ENCODE measurements at places on chromosomes 2 and 18.

DNA sequence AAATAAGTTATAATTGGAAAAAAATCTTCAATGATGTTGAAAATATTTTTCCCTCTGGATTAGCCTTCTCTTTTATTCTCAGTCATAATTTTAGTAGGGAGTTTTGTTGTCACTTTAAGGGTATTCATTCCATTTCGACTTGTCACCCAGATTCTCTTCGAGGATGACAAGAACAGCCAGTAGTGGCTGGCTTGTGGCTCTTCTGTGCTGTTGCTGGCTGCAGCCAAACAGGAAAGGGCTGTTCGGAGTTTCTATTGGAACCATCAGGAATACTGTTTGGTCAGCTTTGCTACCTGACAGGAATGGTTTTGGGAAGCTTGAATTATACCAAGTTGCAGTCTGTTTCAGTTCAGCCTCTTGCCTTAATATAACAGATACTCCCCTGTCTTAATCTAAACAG, 41.6 kb downstream of the MGAT5 start:
- no peak overlapping the region for H3K4me3 ChIP-seq
- peaks cover 2% of the 10 kb centered on the region for H3K4me1 ChIP-seq
- H3K36me3 ChIP-seq: no peaks in the 10 kb centered on the region
- DNase-seq: no peak
- H3K27me3 ChIP-seq: no peaks in the 10 kb centered on the region
- no peak overlapping the region for H3K27ac ChIP-seq

DNA sequence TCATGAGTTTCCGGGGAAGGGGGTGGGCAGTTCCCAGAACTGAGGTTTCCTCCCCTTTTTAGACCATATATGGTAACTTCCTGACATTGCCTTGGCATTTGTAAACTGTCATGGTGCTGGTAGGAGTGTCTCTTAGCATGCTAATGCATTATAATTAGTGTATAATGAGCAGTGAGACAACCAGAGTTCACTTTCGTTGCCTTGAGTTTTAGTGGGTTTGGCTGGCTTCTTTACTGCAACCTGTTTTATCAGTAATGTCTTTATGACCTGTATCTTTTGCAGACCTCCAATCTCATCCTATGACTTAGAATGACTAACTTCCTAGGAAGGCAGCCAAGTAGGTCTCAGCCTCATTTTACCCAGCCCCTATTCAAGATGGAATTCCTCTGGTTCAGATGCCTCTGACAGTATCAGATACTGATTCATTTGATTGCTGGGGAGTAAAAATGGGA, 447.3 kb downstream of the XIRP2 start:
- H3K27me3 ChIP-seq: no peaks in the 10 kb centered on the region
- no peak overlapping the region for H3K27ac ChIP-seq
- no peak overlapping the region for H3K4me3 ChIP-seq
- no peaks in the 10 kb centered on the region for H3K36me3 ChIP-seq
- DNase-seq: no peak

GRCh38 chr18:57185434-57185833, 38.5 kb downstream of the BOD1L2 start:
- DNase-seq: no peak
- no peaks in the 10 kb centered on the region for H3K27me3 ChIP-seq
- H3K36me3 ChIP-seq: no peaks in the 10 kb centered on the region
- H3K4me3 ChIP-seq: no peak overlapping the region
- no peaks in the 10 kb centered on the region for H3K4me1 ChIP-seq

- H3K36me3 ChIP-seq: peaks cover 5% of the 10 kb centered on the region
- H3K27ac ChIP-seq: no peak overlapping the region
- H3K4me1 ChIP-seq: peaks cover 7% of the 10 kb centered on the region
- no peak overlapping the region for H3K4me3 ChIP-seq
Measured at GRCh38 chr2:206031162-206031784, 54.7 kb downstream of the INO80D start.

DNA sequence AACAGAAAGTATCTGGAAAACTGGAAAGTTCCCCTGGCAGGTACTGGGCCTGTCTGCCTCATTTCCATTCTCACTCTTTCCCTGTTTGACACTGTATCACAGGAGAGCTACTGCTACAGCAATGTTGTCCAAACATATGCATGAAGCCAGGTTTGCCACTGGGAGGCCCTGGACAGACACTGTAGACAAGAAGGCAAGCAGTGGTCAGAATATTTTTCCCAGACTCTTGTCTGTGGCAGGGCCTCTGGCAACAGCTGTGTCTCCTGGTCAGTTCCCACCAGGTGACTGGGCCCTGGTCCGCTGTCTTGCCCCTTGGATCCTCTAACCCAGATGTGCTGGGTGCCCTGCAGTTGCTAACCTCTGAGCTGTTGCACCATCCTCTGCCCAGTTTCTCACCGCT, 178.9 kb upstream of the FANCL start:
- H3K27me3 ChIP-seq: no peaks in the 10 kb centered on the region
- H3K4me1 ChIP-seq: no peaks in the 10 kb centered on the region
- no peak overlapping the region for H3K4me3 ChIP-seq

DNA sequence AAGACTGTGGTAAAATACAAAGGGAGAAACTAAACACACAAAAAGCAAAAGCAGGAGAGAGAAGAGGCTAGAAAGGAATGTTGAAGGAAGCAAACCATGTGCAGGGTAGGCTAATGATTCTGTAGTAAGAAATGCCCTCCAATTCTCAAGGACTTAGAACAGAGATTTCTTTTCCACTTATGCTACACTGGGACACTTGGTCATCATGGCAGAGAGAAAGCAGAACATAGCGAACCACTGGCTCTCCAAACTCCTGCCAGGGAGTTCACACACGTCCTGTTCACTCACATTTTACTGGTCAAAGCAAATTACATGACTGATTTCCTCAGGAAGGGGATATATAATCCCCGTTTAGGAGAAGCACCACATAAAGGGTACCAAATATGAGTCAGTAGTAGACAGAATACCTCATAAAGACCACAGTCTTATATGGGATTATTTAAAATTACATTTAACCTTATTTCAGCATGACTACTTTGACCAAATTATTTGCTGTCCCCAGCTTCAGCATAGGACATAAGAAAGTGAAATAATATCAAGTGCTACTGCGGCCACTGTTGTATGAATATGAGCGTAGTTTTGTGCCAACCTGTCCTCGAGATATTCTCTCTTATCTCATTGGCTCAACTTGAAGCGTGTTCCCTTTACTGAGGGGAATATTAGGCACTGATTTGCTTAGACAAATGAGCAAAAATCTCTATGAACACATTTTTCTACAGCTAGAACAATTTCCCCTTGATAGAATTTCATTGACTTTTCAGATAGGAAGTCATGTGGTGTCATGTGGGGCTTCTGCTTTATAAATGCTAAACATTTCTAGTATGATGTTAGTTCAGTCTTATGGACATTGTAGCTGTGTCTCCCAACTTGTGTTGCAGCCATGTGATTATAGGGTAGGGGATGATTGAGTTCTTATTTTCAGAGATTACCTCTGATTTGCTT, 81.7 kb downstream of the FAM161A start:
- no peak for DNase-seq
- H3K36me3 ChIP-seq: no peaks in the 10 kb centered on the region
- no peak overlapping the region for H3K27ac ChIP-seq
- H3K4me1 ChIP-seq: peaks cover 9% of the 10 kb centered on the region
- H3K27me3 ChIP-seq: no peaks in the 10 kb centered on the region

- no peak for DNase-seq
- no peak overlapping the region for H3K4me3 ChIP-seq
- H3K27me3 ChIP-seq: no peaks in the 10 kb centered on the region
- no peak overlapping the region for H3K27ac ChIP-seq
- H3K4me1 ChIP-seq: no peaks in the 10 kb centered on the region
- H3K36me3 ChIP-seq: no peaks in the 10 kb centered on the region
Measured at GRCh38 chr2:46066601-46067000, 230.6 kb upstream of the EPAS1 start.

- no peaks in the 10 kb centered on the region for H3K4me1 ChIP-seq
- DNase-seq: no peak
- no peaks in the 10 kb centered on the region for H3K36me3 ChIP-seq
Measured at GRCh38 chr2:236236559-236237452, 27.4 kb downstream of the ASB18 start.

GRCh38 chr18:58638441-58638840, 9.6 kb upstream of the ALPK2 start:
- no peaks in the 10 kb centered on the region for H3K27me3 ChIP-seq
- H3K4me3 ChIP-seq: no peak overlapping the region
- no peak for DNase-seq
- no peak overlapping the region for H3K27ac ChIP-seq
- H3K36me3 ChIP-seq: no peaks in the 10 kb centered on the region

DNA sequence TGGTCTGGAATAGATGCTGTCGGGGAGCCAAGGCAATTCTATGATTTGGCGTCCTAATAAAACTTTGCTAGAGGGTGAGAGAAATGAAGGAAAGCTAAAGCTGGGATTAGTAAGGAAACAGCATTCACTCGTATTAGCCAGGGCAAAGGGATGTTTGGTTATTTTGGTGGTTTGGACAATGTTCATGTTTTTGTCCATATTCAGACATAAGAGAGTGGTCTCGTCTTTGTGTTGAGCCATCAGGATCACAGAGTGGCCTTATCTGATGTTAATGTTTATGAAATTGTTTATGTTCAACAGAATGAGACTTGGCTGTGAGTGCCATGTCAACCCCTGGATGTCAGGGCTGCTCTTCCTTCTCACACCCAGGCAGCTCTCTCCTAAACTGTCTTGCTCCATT, 58.9 kb upstream of the EPC2 start:
- no peaks in the 10 kb centered on the region for H3K36me3 ChIP-seq
- no peak for DNase-seq
- peaks cover 5% of the 10 kb centered on the region for H3K4me1 ChIP-seq
- no peak overlapping the region for H3K4me3 ChIP-seq
- H3K27ac ChIP-seq: no peak overlapping the region
- no peaks in the 10 kb centered on the region for H3K27me3 ChIP-seq

- H3K27ac ChIP-seq: no peak overlapping the region
- H3K27me3 ChIP-seq: no peaks in the 10 kb centered on the region
Measured at GRCh38 chr2:145106293-145106692, 586.4 kb upstream of the ZEB2 start.

Data from MM.1S (cell line).